Aorta (tissue), 5 donors: ENCODE measurements at places on chromosomes 7 and 10. TPM values are rescaled to one million over a fixed set of nuclear protein-coding genes. Genes with fewer than 3 reads are reported as not detected.

GRCh38 chr7:508461-509170, 11.0 kb downstream of the PDGFA start:
- H3K4me3 ChIP-seq: no peak overlapping the region
- H3K27me3 ChIP-seq: no peaks in the 10 kb centered on the region
- no peak overlapping the region for H3K27ac ChIP-seq
- H3K4me1 ChIP-seq: no peaks in the 10 kb centered on the region
- DNase-seq: peak; percentile 55
- H3K36me3 ChIP-seq: peaks cover 4% of the 10 kb centered on the region

DNA sequence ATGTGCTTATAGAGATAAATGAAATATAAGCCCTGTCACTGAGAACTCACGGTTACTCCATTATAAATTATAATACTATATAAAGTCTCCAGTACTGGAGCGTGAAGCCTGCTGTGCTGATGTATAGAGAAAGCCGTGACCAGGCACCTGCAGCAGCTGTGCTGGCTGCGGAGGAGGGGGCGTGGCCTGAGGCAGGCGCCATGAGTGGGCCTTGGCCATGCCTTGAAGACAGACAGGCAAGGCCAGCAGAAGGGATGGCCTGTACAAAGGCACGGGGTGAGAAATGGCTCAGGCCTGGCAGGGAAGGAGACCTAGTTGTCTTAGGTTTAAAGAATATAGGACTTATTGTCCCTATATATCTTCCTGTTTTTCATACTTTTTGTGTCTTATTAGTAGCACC, 218.5 kb upstream of the STK17A start:
- H3K4me3 ChIP-seq: no peak overlapping the region
- H3K36me3 ChIP-seq: no peaks in the 10 kb centered on the region
- H3K27ac ChIP-seq: no peak overlapping the region
- H3K4me1 ChIP-seq: no peaks in the 10 kb centered on the region

DNA sequence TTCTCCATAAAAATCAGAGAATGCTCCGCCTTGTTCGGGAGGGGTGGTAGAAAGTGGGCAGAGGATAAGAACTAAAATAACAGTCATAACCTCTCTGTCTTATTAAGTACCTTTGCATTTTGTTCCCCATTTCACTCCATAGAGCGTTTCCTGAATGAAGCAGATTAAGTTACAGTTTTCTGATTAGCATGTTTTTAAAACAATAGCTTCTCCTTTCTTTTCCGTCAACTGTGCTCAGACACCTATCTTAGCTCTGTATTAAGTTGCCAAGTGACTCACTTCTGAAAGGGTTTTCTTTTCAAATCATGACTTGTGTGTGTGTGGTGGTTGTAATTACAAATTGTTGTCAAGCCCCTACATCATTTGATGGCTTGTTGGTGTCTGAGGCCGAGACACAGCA, 1.4 kb downstream of the HABP2 start:
- H3K27ac ChIP-seq: no peak overlapping the region
- no peak overlapping the region for H3K4me3 ChIP-seq
- H3K36me3 ChIP-seq: no peaks in the 10 kb centered on the region
- DNase-seq: no peak
- peaks cover 2% of the 10 kb centered on the region for H3K27me3 ChIP-seq

DNA sequence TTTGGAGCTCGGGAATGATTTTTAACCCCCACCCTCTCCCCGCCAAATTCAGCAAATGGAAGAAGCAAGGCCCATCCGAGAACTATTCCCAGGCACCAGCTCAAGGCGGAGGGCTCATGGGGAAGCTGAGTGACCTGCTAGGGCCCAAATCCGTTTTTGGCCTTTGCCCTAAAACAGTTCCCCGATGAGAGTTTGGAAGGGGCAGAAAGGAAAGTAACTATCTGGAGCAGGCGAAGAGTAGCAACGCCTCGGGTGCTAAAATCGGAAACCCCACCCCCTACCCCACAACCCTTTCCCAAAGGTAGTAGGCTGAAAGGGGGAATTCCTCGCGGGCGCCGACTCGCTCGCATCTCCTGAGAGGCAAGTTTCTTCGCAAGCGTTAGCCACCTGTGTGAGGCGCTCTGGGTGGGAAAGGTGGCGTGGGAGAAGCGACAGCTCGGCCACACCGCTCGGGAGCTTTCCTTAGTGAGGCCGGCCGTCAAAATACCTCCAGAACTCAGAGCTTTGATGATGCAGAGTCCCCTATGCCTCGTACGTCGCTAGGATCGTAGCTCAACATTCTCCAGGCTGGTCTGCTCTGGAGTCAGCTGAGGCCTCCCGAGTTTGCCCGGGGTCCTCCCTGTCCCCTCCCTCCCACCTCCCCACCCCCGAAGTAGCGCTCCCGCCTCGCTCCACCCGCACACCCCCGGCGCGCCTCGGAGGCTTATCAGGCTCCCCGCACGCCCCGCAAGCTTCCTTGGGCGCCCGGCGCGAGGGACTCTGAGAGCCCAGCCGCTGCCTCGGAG, 642 bp upstream of the PRKG1 start:
- H3K27ac ChIP-seq: peak overlapping the region; percentile 83
- H3K36me3 ChIP-seq: no peaks in the 10 kb centered on the region
- peak overlapping the region; percentile 82 for H3K4me3 ChIP-seq
- no peaks in the 10 kb centered on the region for H3K27me3 ChIP-seq
- H3K4me1 ChIP-seq: no peaks in the 10 kb centered on the region

DNA sequence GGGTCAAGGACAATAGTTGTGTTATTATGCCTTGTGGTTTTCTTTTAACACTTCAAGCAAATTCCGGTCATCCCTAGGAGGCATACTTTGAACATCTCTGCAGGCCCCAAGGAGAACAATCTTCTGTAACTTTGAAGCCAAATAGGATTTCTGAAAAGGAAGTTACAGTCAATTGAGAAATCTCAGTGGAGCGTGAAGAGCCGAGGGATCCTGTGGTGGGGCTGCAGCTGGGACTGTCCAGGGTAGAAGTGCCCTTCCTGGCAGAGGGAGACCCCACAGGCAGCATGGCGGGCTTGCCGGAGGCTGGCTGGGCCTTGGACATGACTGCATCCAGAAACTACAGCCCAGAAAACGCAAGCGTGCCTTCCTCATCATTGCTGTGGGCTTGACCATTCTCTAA, 179.7 kb downstream of the PTPN20 start:
- no peaks in the 10 kb centered on the region for H3K4me1 ChIP-seq
- no peak overlapping the region for H3K27ac ChIP-seq
- no peaks in the 10 kb centered on the region for H3K36me3 ChIP-seq

DNA sequence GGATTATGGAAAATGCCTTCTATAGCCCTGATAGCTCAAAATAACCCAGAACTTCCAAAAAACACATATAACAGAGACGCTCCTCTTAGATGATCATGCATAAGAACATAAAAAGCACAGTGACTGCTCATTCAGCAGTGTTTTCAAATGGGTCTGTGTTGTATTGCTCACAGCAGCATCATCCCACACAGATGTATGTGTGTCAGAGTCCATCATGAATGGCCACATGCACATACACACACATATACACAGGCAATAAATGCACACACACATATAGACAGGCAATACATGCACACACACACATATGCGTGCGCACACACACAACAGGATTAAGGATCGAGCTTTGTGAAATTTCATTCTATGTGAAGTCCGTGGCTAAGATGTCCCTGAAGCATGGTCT, 26.1 kb downstream of the TMEM273 start:
- H3K4me1 ChIP-seq: no peaks in the 10 kb centered on the region
- no peak overlapping the region for H3K4me3 ChIP-seq
- no peak overlapping the region for H3K27ac ChIP-seq
- no peaks in the 10 kb centered on the region for H3K36me3 ChIP-seq
- no peak for DNase-seq

DNA sequence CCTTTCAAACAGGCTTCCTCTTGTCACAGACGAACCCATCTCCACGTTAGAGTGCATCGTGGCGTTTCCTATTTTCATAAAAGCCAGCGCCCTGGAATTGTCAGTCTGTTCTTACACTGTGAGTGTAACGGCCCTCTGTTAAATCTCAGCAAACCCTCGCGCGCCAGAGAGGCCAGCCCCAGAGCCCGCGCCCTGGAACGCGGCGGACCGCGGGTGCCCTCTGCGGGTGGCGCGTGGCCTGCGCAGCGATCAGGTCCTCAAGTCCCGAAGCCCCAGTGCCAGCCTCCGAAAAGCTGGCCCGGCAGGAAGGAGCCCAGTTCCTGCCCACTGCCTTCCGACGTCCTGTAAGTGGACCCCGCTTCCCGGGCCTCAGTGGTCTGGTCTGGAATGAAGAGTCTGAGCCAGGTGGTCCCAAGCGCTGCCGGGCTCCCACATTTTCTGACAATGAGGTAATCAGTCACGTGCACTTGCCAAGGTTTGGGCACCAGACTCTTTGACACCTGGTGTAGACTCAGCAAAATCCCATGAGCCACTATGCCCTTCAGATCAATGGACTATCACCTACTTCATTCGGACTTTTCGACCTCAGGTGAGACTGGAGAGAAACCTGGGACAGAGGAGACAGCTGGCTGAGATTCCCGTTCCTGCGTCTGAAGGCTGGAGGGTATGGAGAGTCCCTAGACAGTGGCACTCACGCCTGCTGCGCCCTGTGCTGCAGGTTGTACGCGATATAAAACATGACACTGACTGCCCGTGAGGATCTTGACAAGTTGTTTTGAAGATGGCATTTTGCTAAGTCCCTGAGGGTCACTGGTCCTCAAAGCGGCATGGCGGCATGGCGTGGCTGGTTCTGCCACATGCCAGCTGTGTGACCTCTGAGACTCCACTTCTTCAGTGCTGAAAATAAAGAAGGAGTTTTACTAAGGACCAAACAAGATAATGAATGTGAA, 109.4 kb upstream of the LANCL2 start:
- DNase-seq: peak; percentile 95
- H3K27ac ChIP-seq: no peak overlapping the region
- H3K4me3 ChIP-seq: peak overlapping the region; percentile 21
- no peaks in the 10 kb centered on the region for H3K4me1 ChIP-seq
- no peaks in the 10 kb centered on the region for H3K36me3 ChIP-seq

GRCh38 chr7:157397731-157398691, 61.2 kb downstream of the DNAJB6 start:
- no peak overlapping the region for H3K4me3 ChIP-seq
- no peak for DNase-seq
- peak overlapping the region; percentile 87 for H3K27ac ChIP-seq
- H3K4me1 ChIP-seq: no peaks in the 10 kb centered on the region

DNA sequence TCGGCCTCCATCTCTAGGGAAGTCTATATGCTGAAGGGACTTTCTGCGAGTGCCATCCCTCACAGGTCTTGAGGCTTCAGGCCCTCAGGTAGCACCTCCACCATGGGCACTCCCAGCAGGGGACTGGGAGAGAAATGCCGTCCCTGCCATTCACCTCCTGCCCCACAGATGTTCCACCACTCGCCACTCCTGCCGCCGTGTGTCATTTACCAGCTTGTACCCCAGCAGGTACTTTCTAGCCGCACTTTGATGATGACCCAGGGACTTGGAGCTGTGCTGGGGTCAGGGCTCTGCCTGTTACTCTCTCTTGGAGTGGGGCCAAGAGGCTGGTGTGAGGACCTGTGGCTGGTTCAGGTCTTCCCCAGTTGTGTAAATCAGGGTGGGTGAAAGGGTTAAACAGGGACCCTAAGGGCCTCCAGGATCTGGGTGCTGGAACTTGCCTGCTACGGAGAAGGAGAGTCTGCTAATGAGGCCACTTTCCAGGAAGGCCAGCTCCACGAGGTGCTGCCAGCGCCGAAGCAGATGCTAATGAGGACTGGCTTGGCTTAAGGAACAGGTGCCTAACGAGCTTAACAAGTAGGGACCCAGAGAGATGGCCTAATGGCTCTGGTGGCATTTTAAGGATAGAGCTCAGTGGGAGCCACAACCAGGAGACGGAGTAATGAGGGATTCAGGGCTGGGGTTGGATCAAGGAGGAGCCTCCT, 32.4 kb downstream of the CRHR2 start:
- H3K36me3 ChIP-seq: no peaks in the 10 kb centered on the region
- no peak overlapping the region for H3K27ac ChIP-seq
- no peaks in the 10 kb centered on the region for H3K27me3 ChIP-seq
- no peaks in the 10 kb centered on the region for H3K4me1 ChIP-seq
- DNase-seq: no peak

GRCh38 chr10:86960863-86961434, 2.5 kb downstream of the SNCG start:
- H3K27ac ChIP-seq: no peak overlapping the region
- no peaks in the 10 kb centered on the region for H3K27me3 ChIP-seq
- no peaks in the 10 kb centered on the region for H3K4me1 ChIP-seq
- no peak overlapping the region for H3K4me3 ChIP-seq
- peak; percentile 35 for DNase-seq
- H3K36me3 ChIP-seq: no peaks in the 10 kb centered on the region

GRCh38 chr7:145543242-145543641, 573.4 kb upstream of the CNTNAP2 start:
- H3K4me1 ChIP-seq: no peaks in the 10 kb centered on the region
- H3K27me3 ChIP-seq: no peaks in the 10 kb centered on the region
- H3K36me3 ChIP-seq: no peaks in the 10 kb centered on the region
- H3K27ac ChIP-seq: no peak overlapping the region

DNA sequence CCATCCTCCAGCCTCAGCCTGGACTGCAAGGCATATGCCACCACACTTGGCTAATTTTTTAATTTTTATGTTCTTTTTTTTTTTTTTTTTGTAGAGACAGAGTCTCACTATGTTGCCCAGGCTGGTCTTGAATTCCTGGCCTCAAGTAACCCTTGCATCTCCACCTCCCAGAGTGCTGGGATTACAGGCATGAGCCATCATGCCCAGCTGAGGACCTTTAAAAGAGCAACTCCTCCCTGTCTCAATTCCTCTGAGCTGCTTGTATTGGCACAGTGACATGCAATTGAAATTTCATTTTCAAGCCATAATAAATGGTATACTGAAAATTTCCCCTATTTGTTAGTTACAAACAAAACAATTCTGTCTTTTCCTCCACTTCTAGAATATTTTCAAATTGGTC, 19.5 kb downstream of the DNAJB9 start:
- DNase-seq: no peak
- no peaks in the 10 kb centered on the region for H3K27me3 ChIP-seq
- H3K4me1 ChIP-seq: no peaks in the 10 kb centered on the region
- H3K4me3 ChIP-seq: no peak overlapping the region
- H3K36me3 ChIP-seq: no peaks in the 10 kb centered on the region

FGFBP3 gene
- 1.3 TPM for polyA plus RNA-seq

ANXA8L1 gene
- not detected for polyA plus RNA-seq

EPO gene
- not detected for polyA plus RNA-seq

XPNPEP1 gene
- 28.4 TPM for polyA plus RNA-seq

GJD4 gene
- not detected for polyA plus RNA-seq
